ENCODE measurements at places on chromosomes 7 and 10.

DNA sequence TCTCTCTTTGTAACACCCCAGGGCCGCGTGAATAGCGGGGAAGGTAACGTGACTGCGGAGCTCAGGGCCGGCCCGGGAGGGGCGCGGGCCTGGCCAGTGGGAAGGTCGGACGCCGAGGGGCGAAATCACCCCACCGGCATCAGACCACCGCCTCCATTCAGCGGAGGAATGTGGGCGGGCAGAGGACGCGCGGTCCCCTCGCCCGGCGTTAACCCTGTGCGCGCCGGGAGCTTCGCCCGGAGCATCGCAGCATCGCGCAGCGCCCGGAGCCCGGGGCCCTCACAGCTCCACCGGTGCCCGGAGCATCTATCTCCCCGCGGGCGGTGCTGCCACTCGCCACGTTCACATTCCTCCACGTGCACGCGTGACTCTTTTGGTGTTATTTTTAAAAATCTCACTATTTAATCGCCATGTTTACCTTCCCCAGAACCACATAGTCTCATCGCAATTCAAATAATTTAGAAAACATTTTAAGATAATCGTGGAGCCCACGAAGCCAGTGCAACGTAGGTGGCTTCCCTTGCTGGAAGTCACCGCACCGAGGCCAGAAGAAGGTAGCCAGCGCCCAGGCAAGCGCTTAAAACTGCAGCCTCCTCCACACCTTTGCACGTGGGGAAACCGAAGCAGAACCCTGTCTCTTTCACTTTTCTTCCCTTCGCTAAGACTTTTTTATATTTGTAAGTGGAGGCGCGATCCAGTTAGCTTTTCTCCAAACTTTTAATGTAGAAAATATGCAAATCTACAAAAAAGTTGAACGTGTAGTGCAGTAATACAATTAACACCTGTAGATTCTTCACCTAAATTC, 21.8 kb downstream of the FGFBP3 start:
- peak; percentile 8 for DNase-seq

DNA sequence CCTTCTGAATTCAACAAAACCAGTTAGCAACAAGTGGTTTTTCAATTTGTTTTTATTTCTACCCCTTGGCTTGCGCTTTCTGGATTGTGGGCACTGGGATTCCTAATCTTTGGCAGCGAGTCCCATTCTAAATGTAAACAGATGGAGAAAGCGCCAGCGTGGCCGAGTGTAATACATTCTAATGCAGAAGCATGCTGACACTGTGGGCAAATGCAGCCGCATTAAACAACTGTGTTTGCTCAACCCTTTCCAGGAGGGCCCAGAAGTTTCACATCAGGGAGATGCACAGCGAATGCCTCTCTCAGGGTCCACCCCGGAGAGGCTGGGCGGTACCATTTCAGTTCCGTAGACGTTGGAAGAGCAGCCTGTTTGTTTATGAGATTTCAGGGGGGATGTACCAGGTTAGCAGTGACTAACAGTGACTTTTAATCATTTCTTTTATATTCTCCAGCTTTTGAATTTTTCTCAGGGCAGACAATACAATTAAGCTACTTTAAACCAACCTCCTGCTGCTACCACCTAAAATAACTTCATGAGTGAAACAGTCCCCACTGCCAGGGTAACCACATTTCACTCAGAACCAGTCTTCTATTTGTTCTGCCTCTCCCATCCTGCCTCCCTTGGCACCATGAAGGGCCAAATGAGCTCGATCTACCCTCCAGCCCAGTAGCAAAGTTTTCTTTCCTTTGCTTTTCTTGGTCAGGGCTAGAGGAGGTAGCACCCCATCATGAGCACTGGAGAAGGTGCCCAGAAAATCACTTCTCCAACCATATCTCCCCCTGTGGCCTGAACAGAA, 164.2 kb upstream of the ITGB1 start:
- no peak for DNase-seq

DNA sequence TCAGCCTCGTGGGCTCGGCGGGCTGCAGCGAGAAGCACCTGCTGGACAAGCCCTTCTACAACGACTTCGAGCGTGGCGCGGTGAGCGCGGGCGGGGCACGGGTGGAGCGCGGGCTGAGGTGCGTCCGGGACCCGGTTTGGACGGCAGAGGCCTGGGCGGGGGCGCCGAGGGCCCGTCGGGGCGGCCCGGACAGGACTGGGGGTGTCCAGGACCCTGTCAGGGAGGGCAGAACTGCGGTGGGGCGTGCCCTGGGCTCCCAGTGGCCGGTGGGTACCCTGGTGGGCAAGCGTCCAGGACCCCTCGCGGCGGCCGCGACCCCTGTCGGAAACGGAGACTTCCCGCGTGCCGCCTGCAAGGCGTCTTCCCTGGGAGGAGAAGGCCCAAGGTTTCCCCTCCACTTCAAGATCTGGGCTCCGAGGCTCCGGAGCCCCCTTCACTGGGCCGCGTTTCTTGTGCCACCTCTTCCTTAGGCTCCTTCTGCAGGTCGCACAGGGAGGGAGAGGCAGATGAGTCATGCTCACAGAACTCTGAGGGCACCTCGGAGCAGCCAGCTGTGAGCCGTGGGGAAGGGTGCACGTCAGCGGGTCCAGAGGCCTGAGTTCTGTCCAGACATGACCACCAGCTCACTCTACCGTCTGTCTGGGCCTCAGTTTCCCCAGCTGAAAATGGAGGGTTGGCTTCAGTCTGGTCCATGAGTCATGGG, 485 bp downstream of the ALOX5 start:
- no peak for DNase-seq

DNA sequence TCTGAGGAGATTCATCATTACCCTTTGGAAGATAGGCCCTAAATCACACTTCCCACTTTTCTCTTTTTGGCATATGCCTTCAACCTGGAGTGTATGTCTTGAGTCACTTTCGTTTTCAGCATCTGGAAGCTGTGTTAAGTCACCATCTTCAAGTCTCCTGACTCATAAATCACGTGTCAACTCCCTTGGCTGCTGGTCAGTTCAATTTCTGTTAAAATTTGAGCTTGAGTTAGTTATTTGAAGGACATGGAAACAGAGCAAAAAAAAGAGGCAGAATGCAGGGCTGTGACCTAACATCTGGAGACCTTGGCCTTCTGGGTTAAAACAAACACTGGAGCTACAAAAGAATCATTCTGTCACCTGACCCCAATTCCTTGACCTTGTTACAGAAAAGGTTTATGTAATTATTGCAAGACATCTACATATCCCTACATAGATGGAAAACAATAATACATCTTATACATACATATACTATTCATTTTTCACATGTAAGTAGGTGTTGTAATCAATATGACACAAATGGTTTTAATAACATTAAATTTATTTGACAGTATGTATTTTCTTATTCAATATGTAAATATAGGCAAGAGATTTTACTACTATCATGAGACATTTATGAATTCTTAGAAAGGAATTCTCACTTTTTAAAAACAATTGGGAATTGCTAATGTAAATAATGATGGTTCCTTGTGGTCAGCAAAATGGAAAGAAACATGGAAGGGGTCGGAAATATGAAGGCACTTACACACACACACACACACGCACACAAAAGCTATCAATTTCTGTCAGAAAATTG, 169.7 kb upstream of the PHYHIPL start:
- DNase-seq = no peak

DNA sequence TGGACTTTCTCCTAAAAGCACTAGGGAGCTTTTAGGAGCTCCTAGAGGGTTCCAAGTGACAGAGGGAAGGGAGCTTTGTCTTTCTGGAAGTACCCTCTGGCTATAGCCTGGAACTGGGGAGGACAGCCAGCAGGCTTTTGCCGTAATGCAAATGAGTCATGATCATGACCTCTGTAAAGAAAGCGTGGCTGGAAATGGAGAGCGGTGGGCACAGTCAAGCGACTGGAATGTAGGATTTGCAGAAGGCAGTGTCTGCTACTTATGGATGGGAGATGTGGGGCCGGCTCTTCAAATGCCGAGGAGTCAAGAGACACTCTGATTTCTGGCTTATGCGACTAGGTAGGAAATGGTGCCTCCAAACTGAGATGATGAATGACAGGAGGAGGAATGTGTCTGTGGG, 34.6 kb upstream of the PLPP4 start:
- DNase-seq = no peak

GRCh38 chr7:132972745-132973144, 109.1 kb downstream of the CHCHD3 start:
- DNase-seq = no peak

GRCh38 chr10:70363971-70364771, 18.3 kb downstream of the LRRC20 start:
- DNase-seq = peak; percentile 62

GRCh38 chr7:106504207-106504606, 156.8 kb downstream of the CCDC71L start:
- DNase-seq = no peak

DNA sequence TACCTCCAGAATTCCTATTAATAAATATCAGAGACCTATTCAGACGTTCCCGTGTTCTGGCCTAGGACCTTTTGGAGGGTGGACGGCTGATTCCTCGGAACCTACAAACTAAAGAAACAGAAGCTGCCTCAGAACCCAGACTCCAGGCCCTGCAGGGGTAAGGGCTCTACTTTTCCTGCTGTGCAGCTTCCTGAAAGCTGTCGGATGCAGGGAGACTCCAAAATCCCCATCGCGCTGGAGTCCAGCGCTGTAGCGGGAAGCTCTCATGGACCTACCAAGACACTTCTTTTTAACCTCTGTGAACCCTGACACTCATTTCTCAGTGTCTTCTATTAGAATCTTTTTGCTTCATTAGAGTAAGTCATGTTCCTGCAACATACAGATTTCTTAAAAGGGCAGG, 244.5 kb upstream of the PITRM1 start:
- DNase-seq = no peak

DNA sequence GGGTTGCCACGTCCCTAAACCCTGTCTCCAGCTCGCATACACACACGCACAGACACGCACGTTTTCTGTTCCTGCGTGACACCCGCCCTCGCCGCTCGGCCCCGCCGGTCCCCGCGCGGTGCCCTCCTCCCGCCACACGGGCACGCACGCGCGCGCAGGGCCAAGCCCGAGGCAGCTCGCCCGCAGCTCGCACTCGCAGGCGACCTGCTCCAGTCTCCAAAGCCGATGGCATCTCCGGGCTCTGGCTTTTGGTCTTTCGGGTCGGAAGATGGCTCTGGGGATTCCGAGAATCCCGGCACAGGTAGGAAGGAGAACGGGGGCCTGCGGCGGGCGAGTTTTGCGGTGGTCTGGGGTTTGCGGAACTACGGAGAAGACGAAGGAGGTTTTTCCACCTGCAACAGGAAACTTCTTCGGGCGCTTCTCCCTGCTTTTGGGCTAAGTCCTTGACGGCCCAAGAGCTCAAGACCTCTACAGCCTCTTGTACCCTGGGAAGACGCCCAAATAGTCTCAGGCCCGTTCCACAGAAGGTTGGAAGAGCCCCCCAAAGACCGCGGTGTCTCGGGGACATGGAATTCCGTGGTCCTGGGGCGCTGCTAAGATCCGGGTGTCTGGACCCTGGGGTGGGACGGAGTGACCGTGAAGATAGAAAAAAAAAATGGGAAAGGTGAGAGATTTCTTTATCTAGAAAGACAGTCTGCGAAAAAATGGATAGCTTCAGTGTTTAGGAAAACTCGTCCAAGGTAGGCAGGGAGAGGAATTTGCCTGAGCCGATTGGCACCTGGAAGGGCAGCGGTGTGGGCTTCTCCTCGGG, at the start of gene GAD2:
Gene GAD2 (plus strand): TSS at position 190 of the 811 bp plus-strand sequence. CDS start 36 bp downstream, at position 226.
- DNase-seq = no peak

DNA sequence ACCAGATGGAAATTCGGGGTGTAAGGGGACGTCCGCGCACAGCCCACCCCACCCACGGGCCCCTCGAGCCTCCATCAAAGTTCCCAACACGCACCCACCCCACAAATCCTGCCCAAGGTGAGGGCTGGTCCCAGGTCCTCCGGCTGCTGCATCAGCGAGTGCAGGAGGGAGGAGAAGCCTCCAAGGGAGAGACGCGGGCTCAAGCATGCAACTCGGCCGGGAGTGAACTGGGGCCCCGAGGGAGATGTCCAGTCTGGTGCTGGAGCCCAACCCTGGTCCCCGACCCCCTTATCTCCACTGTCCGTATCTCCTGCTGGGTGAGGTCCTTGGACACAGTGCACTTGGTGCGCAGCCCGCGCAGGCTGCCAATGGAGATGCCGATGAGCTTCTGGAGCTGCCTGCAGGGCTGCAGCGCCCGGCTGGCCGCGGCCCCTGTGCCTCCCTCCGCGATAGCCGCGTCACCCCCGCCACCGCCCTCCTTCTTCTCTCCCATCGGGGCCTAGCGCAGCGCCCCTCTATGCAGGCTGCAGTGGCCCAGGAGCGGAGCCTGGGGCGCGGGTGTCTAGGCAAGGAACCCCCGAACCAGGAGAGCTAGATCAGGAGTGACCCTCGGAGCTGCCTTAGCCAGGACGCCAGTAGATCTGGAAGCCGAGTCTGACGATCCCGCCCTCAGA, 489.2 kb downstream of the ZNF33B start:
- no peak for DNase-seq

GRCh38 chr7:79301419-79301818, 152.0 kb downstream of the MAGI2 start:
- DNase-seq = no peak

DNA sequence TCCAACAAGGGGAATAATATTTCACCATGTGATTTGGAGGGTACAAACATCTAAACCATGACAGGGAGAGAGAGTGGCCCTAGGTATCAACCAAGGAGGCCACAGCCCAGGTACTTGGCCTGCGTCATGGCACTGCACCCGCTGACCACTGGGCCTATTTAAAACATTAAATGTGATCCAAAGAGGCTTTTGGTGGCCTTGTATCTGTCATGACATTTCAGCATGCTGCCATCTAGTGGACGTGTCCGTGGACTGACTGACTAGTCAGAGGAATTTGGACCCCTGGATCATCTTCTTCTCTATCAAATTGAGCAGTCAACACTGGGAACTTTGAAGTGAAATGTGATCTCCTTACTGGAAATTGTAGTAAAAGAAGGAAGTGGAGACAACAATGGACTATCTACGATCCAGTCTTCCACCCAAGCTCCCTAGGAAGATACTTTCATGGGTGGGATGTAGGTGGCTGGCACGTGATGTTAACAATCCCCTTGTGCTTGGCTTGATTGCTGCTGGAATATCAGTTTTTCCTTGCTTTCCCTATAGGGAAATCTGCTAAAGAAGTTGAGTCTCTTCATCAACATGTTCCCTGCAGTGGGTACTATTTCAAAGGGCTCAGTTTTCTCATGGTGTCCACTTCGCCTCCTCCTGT, 24.6 kb upstream of the ITGA8 start:
- DNase-seq = no peak

DNA sequence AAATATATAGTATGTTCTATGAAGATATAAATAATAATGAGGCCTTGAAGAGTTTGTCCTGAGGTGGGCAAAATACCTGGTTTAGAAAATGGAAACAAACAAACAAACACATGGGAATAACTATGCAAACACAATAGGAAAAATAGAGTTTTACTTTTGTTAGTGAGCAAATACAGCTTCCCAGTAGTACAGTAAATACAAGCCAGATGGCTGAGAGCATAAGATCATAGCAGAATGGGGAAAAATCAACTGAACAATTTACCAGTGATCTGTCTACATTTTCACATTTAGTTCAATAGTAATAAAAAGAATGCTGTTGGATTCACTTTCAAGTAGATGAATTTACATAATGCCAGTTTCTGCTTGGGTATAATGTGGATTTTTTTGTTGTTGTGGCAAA, 45.1 kb downstream of the ADD3 start:
- DNase-seq = no peak

- DNase-seq = no peak
Measured at GRCh38 chr7:24158975-24159374, 125.0 kb upstream of the NPY start.

All from stimulated activated CD8-positive, alpha-beta memory T cell treated with anti-CD3 and anti-CD28 coated beads, Interleukin-15, amount 100 ng/mL, for 4 hours (primary cell).